Left renal pelvis (tissue), 4 donors: ENCODE measurements at places on chromosomes 5 and 9. TPM values are rescaled to one million over a fixed set of nuclear protein-coding genes. Genes with fewer than 3 reads are reported as not detected.

DNA sequence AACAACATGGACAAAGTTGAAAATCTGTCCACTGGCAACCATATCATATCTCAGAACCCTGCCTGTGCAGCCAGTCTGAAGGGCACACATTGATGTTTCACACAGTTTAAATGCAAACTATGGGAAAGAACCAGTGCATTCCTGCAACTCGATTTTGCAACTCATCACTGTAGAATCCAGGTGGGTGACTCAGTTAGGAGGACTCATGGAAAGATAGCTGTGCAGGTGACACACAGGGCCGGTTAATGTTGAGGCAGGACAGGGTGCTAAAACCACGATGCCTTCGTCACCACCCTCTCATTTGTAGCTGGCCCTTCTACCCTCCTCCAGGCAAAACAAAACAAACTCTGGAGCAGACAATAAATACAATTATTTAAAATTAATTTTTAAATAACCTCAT is 62.8 kb downstream of the TLE1 start:
- DNase-seq = no peak

The PRSS3 gene
- 0.96 TPM for polyA plus RNA-seq

GRCh38 chr5:142065273-142065672 is 43.3 kb upstream of the NDFIP1 start:
- DNase-seq = no peak

- DNase-seq = no peak
These were observed 133.4 kb downstream of the ACTL7B start for GRCh38 chr9:108722396-108722795.

GRCh38 chr9:38437193-38437823 is 13.1 kb upstream of the IGFBPL1 start:
- no peak for DNase-seq

DNA sequence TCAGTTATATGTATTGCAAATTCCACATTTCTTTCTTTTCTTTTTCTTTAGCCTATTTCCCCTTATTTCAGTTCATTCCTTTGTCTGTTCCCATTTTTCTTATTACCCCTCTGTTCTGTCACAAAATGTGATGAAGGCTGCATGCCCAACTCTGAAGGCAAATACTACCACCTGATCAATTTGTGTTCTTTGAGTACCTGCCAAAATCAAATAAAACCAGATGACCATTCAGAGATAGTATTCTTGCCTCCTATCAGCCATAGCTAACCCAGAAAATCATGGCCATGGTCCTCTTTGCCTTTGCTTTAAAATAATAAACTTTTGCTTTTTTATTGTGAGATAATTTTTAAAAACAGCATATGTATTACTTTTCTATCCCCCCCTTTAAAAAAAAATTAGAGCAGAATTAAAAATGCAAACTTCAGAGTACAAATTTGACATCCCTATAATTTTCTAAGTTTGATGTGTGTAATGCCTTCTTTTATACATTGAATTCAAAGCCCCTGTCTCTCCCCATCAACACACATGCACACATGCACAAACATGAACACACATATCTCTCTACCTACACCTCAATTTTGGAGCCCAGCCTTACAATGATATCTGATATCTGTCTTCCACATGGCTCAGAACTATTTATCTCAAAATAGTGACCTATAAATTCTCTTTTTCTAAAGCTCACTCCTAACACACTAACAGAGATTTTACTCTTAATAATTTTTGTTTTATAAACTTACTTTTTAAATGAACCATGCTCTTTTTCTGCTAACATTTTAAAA is 3.5 kb downstream of the RFESD start:
- DNase-seq = no peak

The ESM1 gene
- 8.6 TPM for polyA plus RNA-seq

GRCh38 chr5:132027027-132027426 is 15.6 kb upstream of the ACSL6 start:
- no peak for DNase-seq

The PRXL2C gene
- 5.7 TPM for polyA plus RNA-seq

The CRHBP gene
- polyA plus RNA-seq = 6.4 TPM

DNA sequence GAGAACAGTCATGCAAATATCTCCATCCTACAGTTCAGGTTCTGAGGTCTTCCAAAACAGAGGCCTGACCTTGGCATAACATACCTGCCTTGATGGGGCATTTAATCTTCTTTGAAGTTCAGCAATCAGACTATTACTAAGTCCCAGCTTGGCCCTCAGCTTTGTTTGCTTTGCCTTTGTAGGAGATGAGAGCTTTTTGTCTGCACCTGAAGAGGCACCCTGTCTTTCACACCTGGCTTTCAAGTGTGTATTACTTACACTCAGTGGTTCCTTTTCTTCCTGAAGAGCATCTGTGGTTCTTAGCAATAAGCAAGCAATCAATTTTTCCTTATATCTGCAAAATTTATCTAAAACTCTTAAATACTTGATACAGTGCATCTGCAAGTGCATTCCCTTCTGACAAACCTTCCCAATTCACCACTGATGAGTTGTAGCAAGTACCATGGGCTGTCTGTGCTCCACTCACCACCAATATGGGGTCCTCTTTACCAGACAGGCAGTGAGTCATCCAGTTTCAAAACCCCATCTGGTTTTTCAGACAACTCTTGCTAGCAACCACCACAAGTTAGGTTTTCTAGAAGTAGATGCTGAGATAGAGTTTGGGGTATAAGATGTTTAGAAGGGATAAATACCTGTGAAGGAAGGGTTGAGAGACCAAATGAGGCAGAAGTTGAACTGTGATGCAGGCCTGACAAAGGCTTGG is 100.2 kb downstream of the HINT1 start:
- no peak for DNase-seq

The FAM151B gene
- polyA plus RNA-seq = 3.0 TPM

GRCh38 chr9:108083796-108084352 is 594.3 kb upstream of the KLF4 start:
- DNase-seq = no peak

The KIF4B gene
- polyA plus RNA-seq = 0.19 TPM

The CDKN2A gene
- 0.53 TPM for polyA plus RNA-seq

The LCP2 gene
- 3.6 TPM for polyA plus RNA-seq

The PCDHB12 gene
- polyA plus RNA-seq = 8.6 TPM

DNA sequence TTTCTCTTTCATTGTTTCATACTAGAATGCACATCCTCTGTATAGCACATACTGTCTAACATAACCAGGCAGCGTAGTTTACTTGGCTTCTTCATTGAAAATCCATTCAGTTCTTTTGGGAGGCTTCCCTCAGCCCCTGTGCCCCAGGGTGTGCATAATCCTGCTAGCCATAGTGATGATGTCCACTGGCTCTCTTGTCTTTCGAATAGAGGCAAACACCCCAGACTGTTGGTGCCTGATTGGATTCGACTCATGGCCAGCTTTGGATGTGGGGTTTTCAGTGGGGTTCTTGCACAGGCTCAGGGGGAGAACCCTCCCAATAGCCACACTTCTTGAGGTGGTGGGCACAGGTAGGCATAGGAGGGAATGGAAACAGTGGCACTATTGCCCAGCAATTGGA is 53.6 kb downstream of the ZSWIM6 start:
- no peak for DNase-seq
